BJ (cell line): ENCODE measurements at places on chromosomes 1 and 21. TPM values are rescaled to one million over a fixed set of nuclear protein-coding genes. Genes with fewer than 3 reads are reported as not detected.
A peak's percentile ranks its signal among the peaks of the same experiment; 100 is the strongest.

The GPR52 gene
- 0.09 and 0.13 TPM in 2 replicates for polyA plus RNA-seq

DNA sequence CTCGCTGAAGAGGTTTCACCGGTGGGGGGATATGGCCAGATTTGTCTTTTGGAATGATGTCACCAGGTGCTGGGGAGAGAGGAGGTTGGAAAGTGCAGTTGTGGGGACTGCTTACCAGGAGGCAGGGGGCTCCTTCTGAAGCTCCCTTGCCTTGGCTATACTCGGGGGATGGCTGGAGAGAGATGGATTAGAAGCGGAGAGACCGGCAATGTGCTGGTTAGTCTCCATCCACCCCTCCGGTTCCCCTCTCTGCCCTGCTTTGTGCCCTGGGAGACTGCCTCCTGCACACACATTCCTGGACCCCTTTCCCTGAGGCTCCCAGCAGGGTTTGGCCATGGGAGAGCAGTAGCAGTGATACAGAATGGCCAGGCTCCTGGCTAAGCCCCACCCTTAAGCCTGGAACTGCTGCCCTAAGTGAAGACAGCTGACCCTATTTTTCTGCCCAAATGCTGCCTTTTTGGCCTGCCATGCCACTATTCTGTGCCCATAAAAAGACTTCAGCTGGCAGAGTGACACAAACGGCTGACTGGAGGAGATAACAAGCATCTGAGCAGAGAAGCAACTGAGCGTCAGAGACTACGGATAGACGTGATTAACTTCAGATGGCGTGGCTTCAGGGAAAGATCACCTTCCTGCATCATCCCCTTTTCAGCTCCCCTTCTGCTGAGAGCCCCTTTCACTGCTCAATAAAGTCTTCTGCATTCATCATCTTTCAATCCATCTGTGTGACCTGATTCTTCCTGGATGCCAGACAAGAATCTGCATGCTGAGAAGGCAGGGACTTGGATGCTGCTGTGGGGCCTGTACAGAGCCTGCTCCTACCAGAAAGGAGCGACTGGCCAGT lies 14.5 kb upstream of the VPS13D start:
- DNase-seq = no peak

DNA sequence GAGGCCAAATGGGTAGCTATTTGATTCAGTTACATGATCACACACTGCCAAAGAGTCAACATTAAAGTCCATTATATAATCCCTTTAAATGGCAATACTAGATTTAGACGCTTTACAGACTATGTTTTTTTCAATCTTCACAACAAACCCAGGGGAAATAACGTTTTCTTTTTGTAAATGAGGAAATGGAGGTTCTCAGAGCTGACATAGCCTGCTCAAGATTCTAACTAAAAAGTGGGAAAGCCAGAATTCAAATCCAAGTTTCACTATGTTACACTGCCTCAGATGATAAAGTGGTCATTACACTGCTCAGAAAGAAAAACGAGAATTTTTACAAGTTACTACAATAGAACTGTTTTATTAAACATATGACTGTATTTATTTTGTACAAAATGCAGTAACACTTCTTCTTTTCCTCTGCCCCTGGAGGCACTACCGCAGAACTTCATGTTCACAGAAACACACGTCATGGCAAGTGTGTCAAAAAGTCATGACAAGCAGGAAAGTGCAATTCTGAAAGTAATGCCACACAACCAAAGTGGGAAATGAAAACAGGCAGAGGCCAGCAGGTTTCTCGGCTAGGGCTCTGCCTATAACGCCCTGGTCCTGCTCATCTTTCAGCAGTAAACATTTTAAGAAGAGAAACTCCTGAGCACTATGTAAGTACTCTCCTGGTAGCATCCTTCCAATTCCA lies 19.0 kb downstream of the THEMIS2 start:
- no peak for DNase-seq

DNA sequence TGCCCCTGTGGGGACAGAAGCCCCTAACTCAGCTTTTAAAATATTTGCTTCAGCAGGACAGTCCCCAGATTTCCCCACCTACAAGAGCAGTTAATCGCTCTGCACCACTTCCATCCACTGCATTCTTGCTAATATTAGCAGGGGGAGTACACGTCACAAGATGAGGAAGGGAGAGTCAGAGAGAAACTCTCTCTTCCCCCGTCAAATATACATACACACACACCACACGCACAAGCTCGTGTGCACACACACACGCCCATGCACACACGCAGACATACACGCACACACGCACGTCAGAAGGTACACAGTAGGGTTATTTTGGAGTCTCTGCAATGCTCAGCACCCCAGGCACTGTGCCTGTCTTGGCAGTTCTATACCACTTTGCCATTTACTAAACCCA lies 2.1 kb downstream of the CLCA1 start:
- DNase-seq = no peak

- DNase-seq = no peak
These were observed 481 bp downstream of the TAL1 start for GRCh38 chr1:47231301-47232186.

DNA sequence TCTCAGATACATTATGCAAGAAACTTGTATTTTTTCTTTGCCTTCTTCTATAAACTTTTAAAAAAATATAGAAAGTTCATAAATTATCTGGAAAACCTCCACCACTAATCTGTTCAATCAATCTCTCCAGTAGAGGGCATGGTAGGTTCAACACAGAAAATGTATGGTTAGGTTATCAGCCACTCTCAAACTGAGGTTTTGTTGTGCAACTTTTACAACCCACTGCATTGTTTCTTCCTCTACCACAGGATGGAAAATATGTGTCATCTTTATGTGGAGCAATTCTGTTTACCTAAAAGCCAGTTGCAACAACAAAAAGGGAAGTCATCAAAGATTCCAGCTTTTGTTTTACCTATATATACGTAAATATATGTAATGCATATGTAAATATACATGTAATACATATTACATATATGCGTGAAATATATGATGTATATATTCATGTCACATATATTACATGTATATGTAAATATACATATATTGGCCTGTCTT lies 3.0 kb upstream of the RGS2 start:
- DNase-seq = peak; percentile 69

- DNase-seq = no peak
These were observed 23.8 kb upstream of the CSF1 start for GRCh38 chr1:109886827-109887226.

DNA sequence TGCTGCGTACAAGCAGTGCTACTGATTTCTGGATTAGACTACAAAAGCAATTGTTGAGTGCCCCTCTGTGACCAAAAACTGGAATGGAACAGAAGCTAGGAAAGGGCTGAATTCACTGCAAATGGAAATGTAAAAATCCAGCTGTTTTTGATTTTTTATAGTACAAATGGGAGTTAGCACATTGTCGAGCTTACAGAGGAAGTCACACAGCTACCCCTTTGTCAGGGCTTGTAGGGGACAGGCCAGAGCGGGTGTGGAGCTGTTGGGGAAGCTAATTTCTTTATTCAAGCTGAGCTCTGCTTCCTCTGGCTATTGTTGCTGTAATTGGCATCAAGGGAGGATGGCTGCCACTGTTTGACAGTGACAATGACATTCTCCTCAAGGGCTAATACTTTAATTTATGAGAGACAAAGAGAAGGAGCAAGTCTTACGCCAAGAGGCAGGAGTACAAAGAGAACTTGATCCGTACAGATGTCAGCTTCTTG lies 96.1 kb downstream of the SLC35F3 start:
- no peak for DNase-seq

- DNase-seq = no peak
These were observed 68.6 kb upstream of the PALMD start for GRCh38 chr1:99577313-99577712.

DNA sequence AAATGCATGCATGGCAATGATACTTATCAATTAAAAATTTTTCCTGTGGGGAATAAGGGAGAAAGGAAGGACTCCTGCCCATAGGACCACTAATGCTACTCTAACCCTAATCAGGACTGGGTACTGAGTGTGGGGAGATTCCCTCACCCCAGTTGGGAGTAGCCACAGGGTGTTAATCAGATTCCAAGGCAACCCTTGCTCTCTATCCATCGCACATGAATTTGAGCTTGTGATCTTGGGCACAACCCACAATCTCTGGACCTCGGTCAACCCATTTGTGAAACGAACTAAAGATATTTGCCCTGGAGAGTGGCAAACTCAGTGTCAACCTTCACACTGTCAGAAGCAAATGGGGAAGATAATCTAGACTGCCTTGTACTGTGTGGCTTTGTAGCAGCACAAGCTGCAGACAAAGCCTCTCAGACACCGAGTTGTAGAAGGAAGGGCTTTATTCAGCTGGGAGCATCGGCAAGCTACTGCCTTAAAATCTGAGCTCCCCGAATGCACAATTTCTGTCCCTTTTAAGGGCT lies 69.5 kb downstream of the SERINC2 start:
- no peak for DNase-seq
